HuH-7 (cell line): ENCODE measurements at places on chromosomes 6 and 20.

DNA sequence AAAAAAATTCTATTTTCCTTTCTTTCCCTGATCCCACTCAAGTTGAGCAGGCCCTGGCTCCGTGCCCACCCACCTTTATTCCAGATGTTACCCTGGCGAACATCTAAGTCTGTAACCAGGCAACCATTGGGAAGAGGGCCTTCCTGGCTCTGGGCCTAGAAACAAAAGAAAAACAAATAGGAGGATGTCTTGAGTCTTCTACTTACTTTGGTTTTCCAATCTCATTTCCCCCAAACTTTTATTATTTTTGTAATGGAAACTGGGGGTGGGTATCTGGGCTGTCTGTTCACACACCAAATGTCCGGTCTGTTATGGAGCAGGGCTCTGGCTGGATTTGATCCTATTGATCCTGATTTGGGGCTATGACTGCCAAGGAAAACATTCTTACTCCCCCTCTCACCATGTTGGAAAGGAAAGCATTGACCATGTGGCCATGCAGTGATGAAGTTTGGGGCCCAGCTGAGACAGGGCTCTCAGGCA is 744.1 kb downstream of the DHX35 start:
- DNase-seq: no peak

GRCh38 chr6:33710296-33711121 is 991 bp downstream of the UQCC2 start:
- DNase-seq: no peak

DNA sequence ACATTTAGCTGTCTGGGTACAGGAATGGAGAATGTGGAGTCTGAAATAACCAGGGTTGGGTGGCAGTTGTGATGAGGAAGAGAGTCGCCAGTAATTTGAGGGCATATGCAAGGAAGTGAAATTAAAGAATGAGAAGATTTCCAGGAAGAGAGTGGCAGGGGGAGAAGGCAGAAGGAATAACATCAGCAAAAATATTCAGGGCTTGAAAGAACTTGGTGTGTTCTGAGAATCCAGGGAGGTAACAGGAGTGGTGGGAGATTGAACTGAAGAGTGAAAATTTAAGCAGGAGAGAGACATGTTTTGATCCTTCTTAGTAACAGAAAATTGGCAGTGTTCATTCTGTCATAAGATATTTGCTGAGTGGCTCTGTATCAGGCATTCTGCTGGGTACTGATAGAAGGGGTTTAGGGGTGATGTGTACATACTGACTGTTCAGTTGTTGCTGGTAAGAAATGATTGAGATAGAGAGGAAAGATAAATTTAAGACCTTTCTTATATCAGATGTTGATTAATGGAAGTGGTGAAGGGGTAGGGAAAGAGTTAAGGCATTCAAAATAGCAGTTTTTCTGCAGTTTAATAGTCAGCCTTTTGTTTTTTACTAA is 54.7 kb downstream of the PHF20 start:
- DNase-seq: no peak

GRCh38 chr20:60038400-60039008 is 80.3 kb downstream of the CDH26 start:
- DNase-seq: no peak

DNA sequence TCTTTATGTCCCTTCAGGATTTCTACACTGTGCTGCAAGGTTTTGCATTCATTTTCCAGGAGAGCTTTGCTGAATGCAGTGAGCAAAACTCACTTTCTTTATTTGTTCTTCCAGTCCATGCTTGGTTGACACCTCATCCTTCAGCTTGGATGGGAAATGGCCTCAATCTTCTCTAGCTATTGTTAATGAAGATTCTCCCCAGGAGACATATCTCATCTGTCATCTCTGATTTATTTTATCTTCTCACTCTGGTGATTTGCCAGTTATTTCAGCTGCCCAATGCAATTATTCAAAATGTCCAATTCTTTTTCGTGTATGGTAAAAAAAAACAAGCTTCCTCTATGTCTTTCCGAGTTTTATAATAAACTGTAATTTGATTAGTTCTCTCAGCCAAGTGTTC is 77.9 kb upstream of the PAK5 start:
- DNase-seq: no peak

- DNase-seq: no peak
These were observed 9.7 kb downstream of the HECA start for GRCh38 chr6:139144490-139145085.

- DNase-seq: no peak
These were observed 55.0 kb upstream of the PHACTR1 start for GRCh38 chr6:12661432-12662089.

- DNase-seq: no peak
These were observed 135.1 kb downstream of the PLG start for GRCh38 chr6:160837146-160837545.

- DNase-seq: no peak
These were observed 58.5 kb downstream of the HS3ST5 start for GRCh38 chr6:114284281-114284680.

DNA sequence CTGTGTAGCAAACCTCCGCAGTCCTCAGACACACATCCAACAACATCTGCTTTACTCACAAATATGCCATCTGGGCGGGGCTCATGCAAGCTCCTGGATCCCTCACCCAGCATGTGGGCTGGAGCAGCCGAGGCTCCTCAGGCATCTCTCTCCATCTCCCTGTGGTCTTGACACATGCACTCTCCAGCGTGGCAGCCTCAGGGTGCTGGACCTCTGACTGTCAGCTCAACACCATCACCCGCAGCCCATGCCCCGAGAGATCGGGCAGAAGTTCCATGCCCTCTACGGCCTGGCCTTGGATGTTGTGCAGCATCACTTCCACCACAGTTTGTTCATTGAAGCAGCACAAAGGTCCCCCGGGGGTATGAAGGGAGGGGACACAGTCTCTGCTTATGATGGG is 32.6 kb upstream of the CD93 start:
- DNase-seq: no peak

- DNase-seq: no peak
These were observed 30.1 kb downstream of the PRDM1 start for GRCh38 chr6:106116125-106116832.

DNA sequence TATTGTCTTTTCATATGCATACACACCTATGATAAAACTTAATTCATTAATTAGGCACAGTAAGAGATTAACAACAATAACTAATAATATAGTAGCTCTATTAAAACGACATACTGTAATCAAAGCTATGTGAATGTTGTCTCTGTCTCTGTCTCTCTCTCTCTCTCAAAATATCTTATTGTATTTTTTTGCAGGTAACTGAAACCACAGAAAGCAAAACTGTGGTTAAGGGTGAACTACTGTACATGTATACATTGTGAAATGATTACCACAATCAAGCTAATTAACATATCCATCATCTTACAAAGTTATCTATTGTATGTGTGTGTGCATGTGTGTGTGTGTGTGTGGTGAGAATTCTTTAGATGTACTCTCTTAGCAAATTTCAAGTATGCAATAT is 242.0 kb upstream of the RSPO3 start:
- DNase-seq: no peak
